ENCODE measurements at places on chromosomes 5 and 9.

GRCh38 chr5:1343931-1344901, 683 bp downstream of the CLPTM1L start:
- H3K4me1 ChIP-seq, result peaks cover 8% of the 10 kb centered on the region
- no peaks in the 10 kb centered on the region for H3K27me3 ChIP-seq
- DNase-seq, result no peak
- H3K36me3 ChIP-seq, result peaks cover 29% of the 10 kb centered on the region

DNA sequence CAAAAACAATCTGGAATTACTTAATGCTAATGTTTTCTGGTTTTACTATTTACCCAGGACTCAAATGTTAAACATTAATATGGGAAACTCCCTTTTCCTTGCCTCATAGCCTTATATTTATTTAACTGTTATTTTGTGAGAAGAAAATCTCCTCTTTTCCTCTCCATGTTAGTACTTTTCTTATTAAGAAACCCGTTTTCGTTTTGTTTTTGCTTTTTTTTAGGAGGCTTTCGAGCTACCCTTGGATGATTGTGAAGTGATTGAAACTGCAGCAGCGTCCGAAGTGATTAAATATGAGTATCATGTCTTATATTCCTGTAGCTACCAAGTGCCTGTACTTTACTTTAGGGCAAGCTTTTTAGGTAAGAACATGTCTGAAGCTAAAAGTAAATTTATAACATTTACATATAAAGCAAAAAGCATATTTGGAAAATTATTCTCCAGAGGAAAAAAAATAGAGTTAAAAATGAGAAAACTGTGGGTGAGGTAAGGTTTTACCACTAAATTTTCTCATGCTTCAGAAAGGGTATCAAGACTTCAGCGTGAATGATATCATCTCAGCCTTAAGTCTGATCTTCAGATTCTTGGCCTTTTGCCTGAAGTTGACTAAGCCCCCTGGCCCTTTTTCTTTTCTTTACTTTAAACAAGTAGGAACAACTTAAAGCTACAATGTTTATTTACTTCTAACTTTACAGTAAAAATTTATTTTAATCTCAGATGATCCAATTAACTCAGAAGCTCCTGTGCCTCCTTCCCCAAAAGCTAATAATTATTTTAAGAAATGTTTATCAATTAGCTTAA, 113.8 kb downstream of the RPS23 start:
- H3K27ac ChIP-seq, result no peak overlapping the region
- H3K4me1 ChIP-seq, result peaks cover 8% of the 10 kb centered on the region
- no peak for DNase-seq
- H3K4me3 ChIP-seq, result no peak overlapping the region
- no peaks in the 10 kb centered on the region for H3K36me3 ChIP-seq

DNA sequence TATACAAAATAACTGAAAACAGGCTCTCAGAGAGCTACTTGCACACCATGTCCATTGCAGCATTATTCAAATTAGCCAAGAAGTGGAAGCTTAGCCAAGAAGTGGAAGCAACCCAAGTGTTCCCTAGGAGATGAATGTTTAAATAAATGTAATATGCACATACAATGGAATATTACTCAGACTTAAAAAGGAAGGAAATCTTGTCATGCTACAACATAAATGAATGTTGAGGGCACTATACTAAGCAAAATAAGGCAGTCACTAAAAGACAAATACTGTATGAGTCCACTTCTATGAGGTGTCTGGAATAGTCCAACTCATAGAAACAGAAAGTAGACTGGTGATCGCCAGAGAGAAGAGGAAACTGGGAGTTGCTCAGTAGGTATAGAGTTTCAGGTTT, 438.1 kb downstream of the MAT2B start:
- H3K36me3 ChIP-seq, result no peaks in the 10 kb centered on the region
- H3K27ac ChIP-seq, result no peak overlapping the region
- no peaks in the 10 kb centered on the region for H3K27me3 ChIP-seq
- H3K4me1 ChIP-seq, result no peaks in the 10 kb centered on the region

GRCh38 chr9:5670079-5670478, 41.2 kb downstream of the RIC1 start:
- H3K27me3 ChIP-seq, result no peaks in the 10 kb centered on the region
- H3K4me3 ChIP-seq, result no peak overlapping the region
- no peaks in the 10 kb centered on the region for H3K36me3 ChIP-seq
- H3K27ac ChIP-seq, result no peak overlapping the region

DNA sequence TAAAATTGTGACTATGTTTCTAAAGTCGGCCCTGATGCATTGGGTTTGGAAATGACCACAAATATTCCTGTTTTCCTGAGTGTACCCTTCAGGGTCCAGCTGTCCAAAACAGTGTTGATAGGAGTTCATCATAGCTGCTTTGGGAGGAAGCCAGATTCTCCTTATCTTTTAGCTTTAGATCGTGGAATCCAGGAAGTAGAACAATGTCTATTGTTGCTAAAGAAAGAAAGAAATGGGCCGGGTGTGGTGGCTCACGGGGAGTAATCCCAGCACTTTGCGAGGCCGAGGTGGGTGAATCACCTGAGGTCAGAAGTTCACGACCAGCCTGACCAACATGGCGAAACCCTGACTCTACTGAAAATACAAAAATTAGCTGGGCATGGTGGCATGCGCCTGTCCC, 9.5 kb downstream of the CAVIN4 start:
- no peak overlapping the region for H3K4me3 ChIP-seq
- no peaks in the 10 kb centered on the region for H3K27me3 ChIP-seq
- DNase-seq, result no peak
- no peak overlapping the region for H3K27ac ChIP-seq

- no peaks in the 10 kb centered on the region for H3K4me1 ChIP-seq
- H3K4me3 ChIP-seq, result no peak overlapping the region
- H3K27ac ChIP-seq, result no peak overlapping the region
- no peaks in the 10 kb centered on the region for H3K27me3 ChIP-seq
Measured at GRCh38 chr5:132999246-132999645, 27.1 kb downstream of the ZCCHC10 start.

- H3K4me1 ChIP-seq, result no peaks in the 10 kb centered on the region
- no peak for DNase-seq
- H3K36me3 ChIP-seq, result peaks cover 40% of the 10 kb centered on the region
- H3K4me3 ChIP-seq, result no peak overlapping the region
Measured at GRCh38 chr9:88414298-88414697, 26.1 kb downstream of the SPIN1 start.

GRCh38 chr5:75707911-75708509, 9.2 kb downstream of the POC5 start:
- H3K4me1 ChIP-seq, result no peaks in the 10 kb centered on the region
- H3K27ac ChIP-seq, result no peak overlapping the region
- no peaks in the 10 kb centered on the region for H3K27me3 ChIP-seq
- peaks cover 4% of the 10 kb centered on the region for H3K36me3 ChIP-seq
- H3K4me3 ChIP-seq, result no peak overlapping the region
- no peak for DNase-seq

DNA sequence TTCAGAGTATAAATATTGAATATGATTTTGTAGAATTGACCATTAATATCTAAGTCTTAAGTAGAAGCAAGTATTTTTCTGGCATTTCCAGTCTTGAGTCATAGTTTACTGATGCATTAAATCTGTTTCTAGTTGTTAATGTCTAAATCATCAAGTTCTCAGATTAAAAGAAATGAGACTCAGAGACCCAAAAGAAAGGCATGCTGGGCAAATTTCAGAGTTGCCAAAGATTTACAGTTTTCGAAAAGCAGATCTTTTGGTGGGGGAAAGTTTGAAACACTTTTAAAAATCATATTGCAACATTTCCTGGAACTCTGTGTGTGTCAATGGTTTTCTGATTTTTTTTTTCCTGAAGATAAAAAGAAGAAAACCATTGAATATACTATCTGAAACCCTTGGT, 60.9 kb downstream of the ANKRD55 start:
- no peak overlapping the region for H3K27ac ChIP-seq
- H3K4me1 ChIP-seq, result peaks cover 5% of the 10 kb centered on the region
- H3K27me3 ChIP-seq, result no peaks in the 10 kb centered on the region
- no peaks in the 10 kb centered on the region for H3K36me3 ChIP-seq

- no peaks in the 10 kb centered on the region for H3K27me3 ChIP-seq
- no peaks in the 10 kb centered on the region for H3K4me1 ChIP-seq
- no peaks in the 10 kb centered on the region for H3K36me3 ChIP-seq
- no peak for DNase-seq
- no peak overlapping the region for H3K4me3 ChIP-seq
Measured at GRCh38 chr5:129069292-129069691, 25.3 kb upstream of the ISOC1 start.

DNA sequence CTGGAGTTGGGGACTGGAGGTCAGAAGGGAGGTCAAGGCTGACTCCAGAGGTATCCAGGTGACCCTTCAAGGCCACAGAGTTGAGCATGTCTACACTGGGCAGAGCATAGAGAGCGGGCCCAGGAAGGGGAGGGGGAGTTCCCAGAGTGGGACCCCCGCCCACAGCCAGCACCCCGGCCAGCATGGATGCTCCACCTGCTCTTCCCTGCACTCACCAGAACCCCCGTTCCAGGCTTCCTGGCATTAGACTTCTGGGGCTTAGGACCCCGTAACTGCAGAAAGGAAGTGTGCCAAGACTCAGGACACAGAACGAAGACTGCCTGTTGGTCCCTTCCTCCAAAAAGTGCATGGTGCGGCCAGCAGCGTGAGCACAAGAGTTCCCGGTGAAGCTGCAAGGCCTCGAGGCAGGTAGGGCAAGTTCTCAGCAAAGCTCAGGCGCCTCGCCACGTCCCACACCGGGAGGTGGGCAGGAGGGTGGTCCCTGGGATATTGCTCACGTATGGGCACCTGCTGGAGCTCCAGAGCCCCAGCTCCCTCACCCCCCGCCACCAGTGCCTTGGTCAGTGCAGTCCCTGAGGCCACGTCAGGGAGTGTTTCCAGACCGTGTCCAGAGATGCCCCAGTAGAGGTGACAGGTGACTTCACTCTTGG, 13.8 kb downstream of the ABO start:
- no peaks in the 10 kb centered on the region for H3K36me3 ChIP-seq
- H3K4me1 ChIP-seq, result peaks cover 10% of the 10 kb centered on the region
- DNase-seq, result no peak
- H3K27ac ChIP-seq, result no peak overlapping the region

Measured in neuronal stem cell (in vitro differentiated cells).